ENCODE measurements at places on chromosomes 3 and 15.

GRCh38 chr3:31848911-31849310, 132.2 kb downstream of the OSBPL10 start:
- no peak overlapping the region for H3K27ac ChIP-seq
- no peak overlapping the region for H3K4me3 ChIP-seq
- no peaks in the 10 kb centered on the region for H3K36me3 ChIP-seq
- no peaks in the 10 kb centered on the region for H3K27me3 ChIP-seq
- peak; percentile 72 for DNase-seq

GRCh38 chr3:182323898-182324297, 469.4 kb upstream of the ATP11B start:
- no peak for DNase-seq
- no peaks in the 10 kb centered on the region for H3K4me1 ChIP-seq
- H3K4me3 ChIP-seq: no peak overlapping the region
- H3K27ac ChIP-seq: no peak overlapping the region
- no peaks in the 10 kb centered on the region for H3K36me3 ChIP-seq
- H3K27me3 ChIP-seq: no peaks in the 10 kb centered on the region

DNA sequence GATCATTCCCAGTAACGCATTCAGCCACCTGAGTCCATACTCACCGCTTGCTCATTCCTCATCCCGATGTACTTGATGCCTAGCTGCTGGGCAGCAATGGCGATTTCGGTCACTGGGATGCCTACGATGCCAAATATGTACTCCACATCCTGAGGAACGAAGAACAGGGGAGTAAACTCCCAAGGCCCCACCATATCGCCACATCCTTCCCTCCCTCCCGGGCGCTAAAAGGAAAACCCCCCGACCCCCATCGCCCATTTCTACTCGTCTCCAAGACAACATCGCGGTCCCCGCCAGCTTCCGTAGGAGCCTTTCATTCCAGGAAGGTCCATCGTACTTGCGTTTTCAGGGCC, 347 bp downstream of the HACL1 start:
- H3K36me3 ChIP-seq: peaks cover 5% of the 10 kb centered on the region
- H3K4me3 ChIP-seq: peak overlapping the region; percentile 58
- peak overlapping the region; percentile 92 for H3K27ac ChIP-seq
- H3K4me1 ChIP-seq: no peaks in the 10 kb centered on the region
- no peaks in the 10 kb centered on the region for H3K27me3 ChIP-seq

GRCh38 chr15:62802612-62803011, 239.9 kb upstream of the TPM1 start:
- H3K36me3 ChIP-seq: no peaks in the 10 kb centered on the region

GRCh38 chr3:76679541-76679940, 360.4 kb upstream of the ROBO2 start:
- DNase-seq: no peak
- no peak overlapping the region for H3K4me3 ChIP-seq
- H3K27me3 ChIP-seq: no peaks in the 10 kb centered on the region
- H3K27ac ChIP-seq: no peak overlapping the region

- no peak overlapping the region for H3K27ac ChIP-seq
- no peaks in the 10 kb centered on the region for H3K4me1 ChIP-seq
- no peaks in the 10 kb centered on the region for H3K27me3 ChIP-seq
- H3K4me3 ChIP-seq: no peak overlapping the region
These were observed 203.3 kb downstream of the FEZF2 start for GRCh38 chr3:62169906-62170660.

- H3K36me3 ChIP-seq: no peaks in the 10 kb centered on the region
- H3K4me3 ChIP-seq: no peak overlapping the region
- no peak overlapping the region for H3K27ac ChIP-seq
- no peaks in the 10 kb centered on the region for H3K27me3 ChIP-seq
- no peak for DNase-seq
These were observed 125.6 kb downstream of the LRRK1 start for GRCh38 chr15:101044625-101045235.

- H3K4me1 ChIP-seq: no peaks in the 10 kb centered on the region
- DNase-seq: no peak
- no peak overlapping the region for H3K27ac ChIP-seq
- no peak overlapping the region for H3K4me3 ChIP-seq
These were observed 27.1 kb upstream of the SLC30A4 start for GRCh38 chr15:45549541-45550220.

GRCh38 chr3:71580636-71581456, 2.7 kb downstream of the FOXP1 start:
- H3K36me3 ChIP-seq: no peaks in the 10 kb centered on the region
- peak overlapping the region; percentile 67 for H3K4me3 ChIP-seq
